ENCODE measurements at places on chromosomes 7 and 10.

GRCh38 chr10:6465437-6465836 is 114.6 kb downstream of the PRKCQ start:
- DNase-seq: no peak

DNA sequence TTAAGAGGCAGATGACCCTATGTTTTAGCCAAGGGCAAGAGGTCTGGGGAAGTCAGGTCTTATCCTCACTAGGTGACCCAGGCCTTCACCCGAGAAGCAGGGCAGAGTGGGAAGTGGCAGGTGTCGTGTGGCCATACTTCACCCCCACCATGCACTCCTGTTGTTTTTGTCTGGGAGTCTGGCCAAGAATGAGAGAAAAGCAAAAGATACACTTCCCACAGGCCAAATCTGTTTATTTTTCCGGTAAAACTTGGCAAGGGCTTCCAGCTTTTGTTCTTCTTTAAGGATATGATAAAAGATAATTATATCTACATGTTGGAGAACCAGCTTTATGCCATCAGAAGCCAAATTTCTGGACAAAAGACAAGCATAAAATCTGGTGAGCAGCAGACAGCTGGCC is 137.4 kb upstream of the CDC14C start:
- DNase-seq: no peak

- no peak for DNase-seq
These were observed 42.6 kb downstream of the TMEM270 start for GRCh38 chr7:73903321-73904218.

DNA sequence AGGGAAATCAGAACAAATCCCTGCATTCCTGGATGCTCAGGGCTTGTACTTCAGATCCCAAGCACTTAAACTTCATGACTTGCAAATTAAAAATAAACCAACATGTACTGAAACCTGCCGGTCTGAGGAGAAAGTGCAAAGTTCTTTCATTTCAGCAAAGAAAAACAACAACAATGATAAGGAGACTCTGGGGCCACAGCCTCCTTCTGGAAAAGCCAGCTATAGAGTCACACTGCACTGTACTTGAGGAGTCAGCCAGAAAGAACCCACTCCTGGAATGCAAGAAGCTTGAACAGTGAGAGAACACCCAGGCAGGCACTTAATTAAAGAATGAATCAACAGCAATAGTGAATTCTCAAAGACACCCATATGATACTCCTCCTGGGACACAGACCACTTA is 49.7 kb upstream of the TM9SF3 start:
- DNase-seq: no peak

DNA sequence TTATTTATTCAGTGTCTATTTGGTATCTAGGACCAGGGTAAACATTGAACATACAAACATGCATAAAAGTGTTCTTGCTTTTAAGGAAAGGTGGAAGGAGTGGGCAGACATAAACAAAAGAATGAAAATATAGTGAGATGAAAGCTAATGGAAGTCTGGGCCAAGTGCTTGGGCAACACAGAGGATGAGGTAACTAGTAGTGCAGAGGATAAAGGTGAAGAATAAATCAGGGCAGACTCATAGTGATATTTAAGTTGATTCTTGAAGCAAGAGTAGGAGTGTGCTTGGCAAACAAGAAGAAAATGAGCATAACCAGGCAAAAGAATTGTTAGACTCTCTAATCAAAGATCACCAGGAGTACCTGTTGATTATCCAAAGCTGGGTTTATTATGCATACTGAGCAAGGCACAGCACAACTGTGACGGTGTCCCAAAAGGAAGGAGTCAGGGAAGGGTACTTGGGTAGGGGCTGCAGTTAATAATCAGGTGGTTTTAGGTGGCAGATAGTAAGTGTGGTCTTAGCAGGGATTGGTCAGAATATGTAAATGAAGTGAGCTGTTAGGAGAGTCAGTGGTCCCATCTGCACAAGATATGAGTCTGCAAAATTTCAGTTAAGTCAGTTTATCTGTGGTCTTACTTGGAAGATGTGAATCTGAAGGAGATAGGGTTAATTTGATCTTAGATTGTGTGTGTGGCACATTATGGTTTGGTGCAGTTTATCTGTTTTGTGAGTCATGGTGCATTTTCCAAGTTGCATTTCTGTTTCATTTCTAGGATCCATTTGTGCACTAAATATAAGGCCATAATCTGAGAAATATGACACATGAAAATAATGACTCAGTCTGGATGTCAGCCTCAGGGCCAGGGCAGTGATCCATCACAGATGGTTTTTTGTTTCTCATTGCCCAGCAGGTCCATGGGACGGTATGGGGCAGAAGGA is 30.6 kb upstream of the TAX1BP1 start:
- DNase-seq: no peak
